MM.1S (cell line): ENCODE measurements at places on chromosomes 4 and X.

GRCh38 chr4:111960241-111960667 lies 185.0 kb upstream of the FAM241A start:
- peak; percentile 59 for DNase-seq

- no peak for DNase-seq
Observed at GRCh38 chrX:133495464-133496391, 80.4 kb upstream of the GPC4 start.

- DNase-seq = no peak
Observed at GRCh38 chr4:139515531-139515958, 40.5 kb downstream of the SETD7 start.

GRCh38 chrX:1435241-1435895 lies 17.3 kb downstream of the ASMTL start:
- no peak for DNase-seq

DNA sequence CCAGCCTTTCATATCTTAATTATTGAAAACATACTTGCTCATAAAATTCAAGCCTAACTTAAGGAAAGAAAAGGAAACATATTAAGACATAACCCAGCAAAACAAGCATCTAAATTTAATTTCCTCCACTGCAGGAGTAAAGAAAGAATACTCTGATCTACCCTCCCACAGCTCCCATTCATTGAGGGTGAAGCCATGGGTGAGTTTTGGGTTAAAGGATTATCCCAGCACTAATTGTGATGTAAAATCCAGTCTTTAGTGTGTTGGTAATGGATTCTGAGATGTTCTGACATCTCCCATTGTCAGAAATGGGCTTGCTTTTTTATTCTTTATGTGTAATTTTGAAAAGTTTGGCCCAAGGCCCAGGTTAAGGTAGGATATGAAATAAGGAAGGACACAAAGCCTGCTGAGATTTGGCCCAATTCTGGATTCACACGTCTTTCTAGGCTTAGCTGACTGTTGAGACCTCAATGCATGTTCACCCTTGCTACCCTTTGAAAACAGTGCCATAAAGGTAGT lies 50.4 kb downstream of the SPARCL1 start:
- no peak for DNase-seq

DNA sequence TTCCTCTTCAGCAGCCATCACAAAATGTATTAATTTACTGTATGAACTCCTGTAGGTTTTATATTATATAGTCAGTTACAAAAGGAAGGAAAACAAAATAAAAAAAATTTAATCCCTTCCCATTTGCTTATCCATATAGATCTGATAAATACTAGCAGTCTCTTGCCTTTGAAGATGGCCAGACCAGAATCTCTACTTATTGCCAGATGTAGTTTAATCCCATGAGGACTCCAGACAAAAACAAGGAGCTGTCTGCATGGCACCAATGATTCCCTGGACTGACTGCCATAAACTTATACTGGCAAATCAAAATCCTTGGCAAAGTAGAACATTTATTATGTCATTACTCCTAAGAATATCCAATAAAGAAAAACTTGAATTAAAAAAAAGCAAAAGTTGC lies 223.3 kb upstream of the MAB21L2 start:
- no peak for DNase-seq

DNA sequence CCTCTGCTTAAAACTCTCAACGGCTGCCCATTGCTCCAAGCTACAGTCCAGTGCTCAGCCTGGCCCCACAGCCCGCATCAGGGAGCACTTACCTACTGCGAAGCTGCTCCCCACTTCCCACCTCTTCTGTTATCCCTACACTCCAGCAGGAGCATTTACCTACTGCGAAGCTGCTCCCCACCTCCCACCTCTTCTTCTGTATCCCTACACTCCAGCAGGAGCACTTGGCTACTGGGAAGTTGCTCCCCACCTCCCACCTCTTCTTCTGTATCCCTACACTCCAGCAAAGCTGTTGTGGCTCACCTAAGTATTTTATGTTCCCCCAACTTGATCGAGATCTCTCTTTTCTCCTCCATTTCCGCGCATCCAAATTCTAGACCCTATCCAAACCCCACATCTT lies 563.3 kb upstream of the ZFP42 start:
- no peak for DNase-seq

GRCh38 chr4:6258741-6259140 lies 10.9 kb upstream of the WFS1 start:
- DNase-seq = no peak

DNA sequence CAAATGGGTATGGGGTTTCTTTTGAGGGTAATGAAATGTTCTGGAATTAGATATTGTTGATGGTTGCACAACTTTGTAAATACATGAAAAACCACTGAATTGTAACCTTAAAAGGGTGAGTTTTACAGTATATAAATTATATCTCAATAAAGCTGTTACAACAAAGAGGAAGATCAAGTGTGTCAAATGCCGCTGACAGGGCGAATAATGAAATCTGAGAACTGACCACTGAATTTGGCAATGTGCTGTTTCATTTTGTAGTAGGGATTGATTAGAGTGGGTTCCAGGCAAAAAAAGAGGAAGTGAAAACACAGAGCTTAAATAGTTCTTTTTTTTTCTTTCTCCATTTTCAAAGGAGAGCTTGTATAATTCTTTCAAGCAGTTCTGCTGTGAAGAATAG lies 161.1 kb upstream of the NAP1L5 start:
- peak; percentile 67 for DNase-seq
